ENCODE measurements at places on chromosomes 2 and 18.

- DNase-seq: no peak
Measured at GRCh38 chr2:48347712-48348111, 182.2 kb upstream of the STON1 start.

DNA sequence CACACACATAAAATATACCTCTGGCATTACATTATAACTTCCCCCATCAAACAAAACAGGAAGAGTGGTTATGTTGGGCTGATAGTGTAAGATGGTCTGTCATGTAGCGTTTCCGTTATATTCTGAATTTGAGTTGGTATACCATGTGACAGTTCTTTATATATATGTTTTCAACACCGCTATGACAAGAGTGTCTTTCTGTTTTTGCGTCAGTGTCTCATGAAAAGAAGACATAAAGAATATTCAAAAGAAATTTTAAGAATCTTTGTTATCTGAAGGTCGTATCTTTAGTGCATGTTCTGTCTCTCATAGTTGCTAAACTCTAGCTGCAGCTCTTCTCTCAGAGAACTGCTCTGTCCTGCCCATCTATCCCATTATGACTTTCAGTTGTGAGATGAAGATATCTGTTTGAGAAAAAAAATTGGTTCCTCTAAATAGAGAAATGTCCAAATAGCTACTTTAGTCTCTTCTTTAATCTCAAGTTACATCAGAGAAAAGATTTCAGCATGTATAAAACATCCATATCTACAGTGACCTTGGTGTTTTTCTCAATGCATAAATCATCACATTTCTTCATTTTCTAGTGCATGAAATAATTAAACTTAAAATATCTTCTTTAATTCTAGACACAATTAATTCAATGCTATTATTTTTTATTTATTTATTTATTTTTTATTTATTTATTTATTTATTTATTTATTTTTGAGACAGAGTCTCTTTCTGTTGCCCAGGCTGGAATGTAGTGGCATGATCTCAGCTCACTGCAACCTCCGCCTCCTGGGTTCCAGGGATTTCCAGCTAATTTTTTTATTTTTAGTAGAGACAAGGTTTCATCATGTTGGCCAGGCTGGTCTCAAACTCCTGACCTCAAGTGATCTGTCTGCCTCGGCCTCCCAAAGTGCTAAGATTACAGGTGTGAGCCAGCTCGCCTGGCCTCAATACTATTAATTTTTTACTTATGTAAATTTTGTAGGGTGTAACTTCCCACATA, 24.3 kb upstream of the PSME4 start:
- no peak for DNase-seq

DNA sequence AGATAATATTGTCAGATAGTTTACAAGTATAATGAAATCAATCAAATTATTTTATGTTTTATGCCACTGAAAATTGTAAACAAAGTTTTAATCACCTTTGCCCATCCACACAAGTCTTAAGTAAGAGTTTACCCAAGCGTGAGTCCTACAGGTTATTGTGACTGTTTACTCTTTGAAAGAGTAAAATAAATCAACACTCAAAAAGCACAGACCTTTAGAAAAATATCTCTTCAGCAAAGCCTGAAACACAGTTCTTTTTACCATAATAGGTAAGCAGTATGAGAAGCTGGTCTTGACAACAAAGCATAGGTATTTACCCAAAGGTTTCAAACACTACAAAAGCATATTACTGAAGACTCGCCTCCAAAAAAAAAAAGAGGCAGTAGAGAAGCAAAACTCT, 3.7 kb downstream of the ROCK2 start:
- DNase-seq: no peak

DNA sequence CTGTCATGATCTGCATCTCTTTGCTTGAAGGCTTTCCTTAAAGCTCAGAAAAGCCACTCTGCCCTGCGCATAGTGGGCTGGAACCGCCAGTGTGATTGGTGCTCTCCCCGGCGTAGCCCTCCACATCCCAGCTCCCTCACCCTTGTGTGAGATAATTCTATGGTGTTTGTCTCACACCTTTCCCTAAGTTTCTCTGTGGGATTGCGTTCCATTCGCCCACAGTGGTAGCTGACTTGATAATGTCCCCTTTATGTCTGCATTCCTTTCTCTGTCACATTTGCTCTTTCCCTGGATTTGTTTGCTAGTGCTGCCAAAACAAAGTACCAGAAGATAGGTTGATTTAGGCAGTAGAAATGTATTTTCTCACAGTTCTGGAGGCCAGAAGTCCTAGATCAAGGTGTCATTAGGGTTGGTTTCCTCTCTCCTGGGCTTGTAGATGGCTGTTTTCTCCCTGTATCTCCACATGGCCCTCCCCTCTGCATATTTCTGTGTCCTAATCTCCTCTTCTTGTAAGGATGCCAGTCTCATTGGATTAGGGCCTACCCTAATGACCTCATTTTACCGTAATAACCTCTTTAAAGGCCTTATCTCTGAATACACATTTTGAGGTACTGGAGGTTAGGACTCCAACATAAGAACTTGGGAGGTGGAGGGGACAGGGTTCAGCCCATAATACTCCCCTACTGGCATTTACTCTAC, 7.4 kb upstream of the TMEM87B start:
- no peak for DNase-seq

DNA sequence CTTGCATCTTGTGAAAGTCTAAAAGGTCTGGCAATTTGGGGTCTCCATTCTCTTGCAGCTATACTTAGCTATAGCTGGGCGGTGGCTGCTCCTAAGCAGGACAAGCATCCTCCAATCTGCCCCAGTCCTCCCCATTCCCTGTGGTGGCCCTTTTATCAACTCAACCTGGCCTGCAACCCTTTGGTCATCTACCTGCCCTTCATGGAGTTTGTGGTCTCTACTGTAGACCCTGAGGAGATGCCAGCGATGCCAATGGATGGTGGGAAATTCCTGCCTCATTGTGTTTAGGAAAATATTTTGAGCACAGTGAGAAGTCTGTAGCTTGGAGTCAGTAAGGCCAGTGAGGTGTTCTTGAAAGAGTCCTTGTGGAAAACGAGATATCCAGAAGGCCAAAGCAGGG, 143.4 kb downstream of the CAPN13 start:
- DNase-seq: no peak

- DNase-seq: no peak
Measured at GRCh38 chr2:192047315-192048107, 147.2 kb downstream of the TMEFF2 start.

DNA sequence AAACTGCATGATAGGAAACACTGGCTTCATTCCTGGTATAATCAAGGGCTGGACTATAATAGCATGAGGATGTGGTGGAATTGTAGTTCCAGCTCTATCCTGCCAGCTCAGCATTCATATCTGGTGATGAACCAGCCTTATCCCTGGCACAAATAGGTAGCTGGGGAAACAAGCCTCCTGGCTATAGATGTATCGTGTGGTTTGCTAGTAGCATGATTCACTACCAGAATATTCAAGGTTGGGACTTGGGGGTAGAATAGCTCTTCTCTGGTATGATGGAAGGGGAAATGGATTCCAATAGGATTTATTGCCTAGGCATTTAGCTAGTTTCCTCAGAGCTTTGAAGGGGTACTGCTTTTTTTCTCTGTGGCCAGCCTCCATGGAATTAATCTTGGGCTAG, 532.8 kb downstream of the FBXO15 start:
- no peak for DNase-seq

GRCh38 chr2:217610401-217610814, 392.4 kb downstream of the TNS1 start:
- peak; percentile 25 for DNase-seq

- no peak for DNase-seq
Measured at GRCh38 chr2:189393440-189394111, 47.7 kb upstream of the WDR75 start.

DNA sequence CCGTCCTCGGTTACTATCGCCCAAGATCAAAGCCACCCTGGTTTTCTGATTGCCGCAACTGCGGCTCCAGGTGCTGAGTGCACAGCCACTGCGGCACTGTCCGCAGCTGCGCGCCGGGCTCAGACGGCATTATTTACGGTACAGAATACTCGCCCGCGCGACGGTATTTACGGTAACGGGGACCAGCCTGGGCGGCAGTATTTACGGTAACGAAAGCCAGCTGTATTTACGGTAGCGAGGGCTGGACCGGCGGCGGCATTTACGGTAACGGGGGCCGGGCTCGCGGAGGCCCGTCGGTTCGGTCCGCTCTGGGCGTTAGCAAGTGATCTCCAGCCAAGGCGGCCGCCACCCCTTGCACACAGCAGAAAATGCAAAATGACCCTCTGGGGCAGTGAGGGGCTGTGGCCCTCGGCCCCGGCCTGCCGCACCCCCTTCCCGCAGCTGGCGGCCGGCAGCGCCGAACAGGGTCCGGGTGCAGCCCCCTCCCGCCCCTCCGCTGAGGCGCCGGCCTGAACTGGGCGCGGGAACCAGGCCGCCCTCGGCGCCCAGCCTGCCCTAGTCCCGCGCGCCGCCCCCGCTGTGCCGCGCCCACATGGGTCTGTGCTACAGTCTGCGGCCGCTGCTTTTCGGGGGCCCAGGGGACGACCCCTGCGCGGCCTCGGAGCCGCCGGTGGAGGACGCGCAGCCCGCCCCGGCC, at the start of gene GNAL:
Gene GNAL (plus strand): TSS at position 293 of the 697 bp plus-strand sequence. CDS start 300 bp downstream, at position 593.
- peak; percentile 36 for DNase-seq

DNA sequence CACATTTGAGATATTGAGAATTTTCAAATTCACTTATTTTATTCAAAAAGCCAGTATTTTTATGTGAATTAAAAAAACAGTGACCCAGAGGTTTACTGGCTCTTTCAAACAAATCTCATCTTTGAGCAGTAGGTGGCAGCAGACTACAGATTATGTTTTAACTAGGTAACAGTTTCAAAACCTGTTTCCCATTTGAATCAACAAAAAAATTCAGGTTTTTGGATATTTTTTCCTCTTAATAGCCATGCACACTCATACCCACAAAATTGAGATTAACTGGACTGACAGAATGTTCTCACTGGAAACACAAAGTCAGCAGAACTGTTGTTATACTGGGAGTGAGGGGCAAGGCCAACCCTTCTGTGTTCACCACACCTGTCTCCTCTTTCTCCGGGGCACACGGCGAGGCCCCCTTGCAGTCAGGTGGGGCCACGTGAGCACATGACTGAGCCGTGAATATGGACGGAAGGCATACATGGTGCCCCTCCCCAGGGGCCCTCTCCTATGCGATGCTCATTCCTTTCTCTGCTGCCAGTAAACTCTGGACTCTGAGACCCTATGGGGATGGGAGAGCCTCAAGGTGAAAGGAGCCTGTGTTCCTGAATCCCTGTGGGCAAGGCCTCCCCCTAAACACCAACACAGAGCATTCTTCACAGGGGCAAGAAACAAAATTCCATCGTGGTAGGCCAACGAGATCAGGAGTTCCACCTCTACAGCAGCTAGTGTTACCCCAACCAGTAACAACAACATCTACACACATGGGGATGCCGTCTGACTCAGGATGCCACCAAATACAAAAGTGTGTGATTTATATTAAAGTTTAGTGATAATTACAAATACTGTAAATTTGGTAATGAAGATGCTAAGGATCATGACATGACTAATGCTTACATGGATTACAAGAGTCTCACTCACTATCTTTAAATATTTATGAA, 80.4 kb downstream of the LPIN2 start:
- DNase-seq: no peak

DNA sequence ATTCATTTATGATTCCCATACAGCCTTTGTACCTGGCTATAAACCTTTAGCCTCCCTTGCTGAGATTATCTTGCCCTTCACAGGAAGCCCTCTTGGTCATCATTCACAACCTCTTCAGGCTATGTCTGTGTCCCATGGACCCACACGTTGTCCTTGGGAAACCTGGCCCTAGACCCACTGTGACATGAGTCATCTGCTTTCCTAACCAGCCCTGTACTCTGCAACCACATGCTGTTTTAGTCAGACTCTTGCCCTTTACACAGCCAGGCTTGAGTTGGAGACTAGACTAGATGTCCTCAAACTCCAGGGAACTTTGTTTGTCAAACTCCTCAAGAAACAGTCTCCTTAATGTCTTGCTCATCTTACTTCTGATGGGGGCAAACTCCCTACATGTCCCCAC, 229.3 kb upstream of the ZSWIM2 start:
- DNase-seq: no peak

- DNase-seq: no peak
Measured at GRCh38 chr2:184413671-184414229, 184.6 kb upstream of the ZNF804A start.

DNA sequence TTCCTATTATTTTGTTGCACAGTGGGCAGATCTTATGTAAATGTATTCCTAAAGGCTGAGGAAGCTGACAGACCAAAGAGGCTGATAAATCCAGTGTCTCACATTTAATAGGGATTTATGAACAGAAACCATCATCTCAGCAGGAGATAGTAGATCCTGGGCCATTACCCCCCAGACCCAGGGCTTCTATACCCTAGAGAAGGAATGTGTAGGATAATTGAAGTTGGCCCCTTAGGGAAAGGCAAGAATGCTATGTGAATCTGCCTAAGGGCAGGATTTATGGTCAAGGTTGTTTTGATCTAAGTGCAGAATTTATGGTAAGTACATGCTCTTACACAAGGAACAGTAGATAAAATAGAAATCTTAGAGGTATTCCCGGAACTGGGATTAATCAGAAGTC, 29.0 kb downstream of the RPL37A start:
- DNase-seq: no peak

DNA sequence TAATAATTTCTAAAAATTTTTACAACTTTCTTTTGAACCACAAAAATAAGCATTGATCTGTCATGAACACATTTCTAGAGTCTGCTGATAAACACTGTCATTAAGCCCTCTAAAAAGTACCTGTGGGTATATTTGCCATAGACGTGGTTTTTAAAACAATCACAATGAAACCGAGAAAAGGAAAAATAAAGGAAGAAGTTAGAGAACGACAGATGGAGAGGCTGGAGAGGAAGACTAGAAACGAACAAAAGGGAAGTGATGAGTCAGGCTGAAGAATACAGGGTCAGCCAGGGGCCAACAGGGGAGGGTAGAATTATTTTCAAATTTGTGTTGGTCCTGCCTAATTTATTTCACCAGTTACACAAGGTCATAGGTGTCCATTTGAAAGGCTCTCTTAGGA, 62.0 kb downstream of the MYL12B start:
- no peak for DNase-seq

DNA sequence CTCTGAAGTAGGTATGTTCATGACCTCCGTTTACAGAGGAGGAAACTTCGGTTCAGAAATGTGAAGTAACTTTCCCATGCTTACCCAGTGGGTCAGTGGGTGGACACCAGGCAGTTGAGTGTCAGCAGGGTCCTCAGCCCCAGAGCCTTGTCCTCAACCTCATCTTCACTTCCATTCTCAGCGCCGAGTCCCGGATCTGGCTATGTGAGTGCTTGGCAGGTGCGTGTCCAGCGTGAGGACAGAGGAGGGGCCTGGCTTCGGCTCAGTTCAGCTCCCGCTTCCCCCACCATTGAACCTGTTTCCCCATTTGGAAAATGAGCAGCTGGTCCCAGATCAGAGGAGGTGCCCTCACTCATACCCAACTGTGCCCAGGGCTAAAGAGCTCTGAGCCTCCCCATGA, 267.6 kb downstream of the ATAD2B start:
- DNase-seq: no peak

DNA sequence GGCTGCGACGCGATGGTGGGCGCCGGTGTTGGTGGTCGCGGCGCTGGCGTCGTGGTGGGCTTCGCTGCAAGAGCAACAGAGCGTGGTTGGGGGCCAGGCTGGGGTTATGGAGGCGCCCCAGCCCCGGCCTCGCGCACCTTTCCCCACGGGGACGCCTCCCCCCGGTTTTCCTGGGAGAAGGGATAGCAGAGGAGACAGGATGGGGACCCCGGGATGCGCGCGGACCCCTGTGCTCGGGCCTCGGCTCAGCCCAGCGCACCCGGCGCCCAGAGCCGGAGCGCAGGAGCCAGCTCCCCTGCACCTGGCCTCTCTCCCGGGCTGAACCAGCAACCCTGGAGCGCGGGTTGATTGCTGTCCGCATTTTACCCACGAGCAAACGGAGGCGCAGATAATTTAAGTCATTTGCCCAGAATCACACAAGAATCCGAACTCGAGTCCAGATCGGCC, 1.0 kb downstream of the CD8A start:
- no peak for DNase-seq
